ENCODE measurements at places on chromosomes 5 and 9. TPM values are rescaled to one million over a fixed set of nuclear protein-coding genes. Genes with fewer than 3 reads are reported as not detected.

The SELENOP gene
- polyA plus RNA-seq: not detected

- H3K27ac ChIP-seq: no peak overlapping the region
- DNase-seq: no peak
- no peaks in the 10 kb centered on the region for H3K4me1 ChIP-seq
- H3K4me3 ChIP-seq: no peak overlapping the region
Measured at GRCh38 chr9:134127616-134128015, 8.3 kb upstream of the WDR5 start.

- no peaks in the 10 kb centered on the region for H3K27me3 ChIP-seq
- no peak for DNase-seq
- peak overlapping the region; percentile 71 for H3K4me3 ChIP-seq
- H3K36me3 ChIP-seq: no peaks in the 10 kb centered on the region
- H3K27ac ChIP-seq: peak overlapping the region; percentile 61
- no peaks in the 10 kb centered on the region for H3K4me1 ChIP-seq
Measured at GRCh38 chr9:124660341-124660801, 110.7 kb downstream of the NR6A1 start.

DNA sequence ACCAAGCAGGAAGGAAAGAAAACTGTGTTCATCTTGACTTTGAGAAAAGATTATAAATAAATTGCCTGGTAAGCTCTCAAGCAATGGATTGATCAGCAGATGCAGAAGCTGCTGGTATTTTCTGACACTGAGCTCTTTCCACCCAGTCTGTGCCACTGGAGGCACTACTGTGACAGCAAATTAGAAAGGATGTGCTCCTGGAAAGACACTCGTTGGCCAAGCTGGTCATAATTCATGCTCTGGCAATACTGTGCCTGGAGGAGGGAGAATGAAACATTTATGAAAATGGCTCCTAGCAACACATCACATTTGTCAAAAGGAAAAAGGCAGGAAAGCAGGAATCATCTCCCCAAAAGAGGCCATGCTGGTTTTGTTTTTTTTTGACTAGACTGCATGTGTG is 84.2 kb downstream of the CAVIN4 start:
- H3K27me3 ChIP-seq: no peaks in the 10 kb centered on the region
- no peaks in the 10 kb centered on the region for H3K36me3 ChIP-seq
- no peak overlapping the region for H3K27ac ChIP-seq
- H3K4me1 ChIP-seq: no peaks in the 10 kb centered on the region

DNA sequence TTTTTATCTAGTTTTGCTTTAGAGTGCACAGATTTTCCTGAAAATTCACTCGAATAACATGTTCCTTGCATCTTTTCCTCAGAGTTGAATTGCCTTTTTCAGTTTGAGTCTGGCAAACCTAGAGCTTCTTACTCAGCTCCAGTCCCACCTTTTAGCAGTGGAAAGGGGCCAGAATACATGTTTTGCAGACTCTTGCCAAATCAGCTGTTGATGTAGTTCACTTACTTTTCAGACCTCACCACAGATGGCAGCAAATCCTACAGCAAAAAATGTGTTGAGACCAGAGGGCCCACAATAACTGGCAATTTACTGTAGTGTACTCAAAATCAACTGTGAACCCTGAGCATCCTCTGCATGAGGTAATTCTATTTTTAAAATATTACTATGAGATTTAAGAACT is 545.2 kb upstream of the ACO1 start:
- no peak for DNase-seq
- no peaks in the 10 kb centered on the region for H3K36me3 ChIP-seq
- no peak overlapping the region for H3K4me3 ChIP-seq
- H3K4me1 ChIP-seq: no peaks in the 10 kb centered on the region

The LCN9 gene
- polyA plus RNA-seq: not detected

The GNA14 gene
- polyA plus RNA-seq: not detected

DNA sequence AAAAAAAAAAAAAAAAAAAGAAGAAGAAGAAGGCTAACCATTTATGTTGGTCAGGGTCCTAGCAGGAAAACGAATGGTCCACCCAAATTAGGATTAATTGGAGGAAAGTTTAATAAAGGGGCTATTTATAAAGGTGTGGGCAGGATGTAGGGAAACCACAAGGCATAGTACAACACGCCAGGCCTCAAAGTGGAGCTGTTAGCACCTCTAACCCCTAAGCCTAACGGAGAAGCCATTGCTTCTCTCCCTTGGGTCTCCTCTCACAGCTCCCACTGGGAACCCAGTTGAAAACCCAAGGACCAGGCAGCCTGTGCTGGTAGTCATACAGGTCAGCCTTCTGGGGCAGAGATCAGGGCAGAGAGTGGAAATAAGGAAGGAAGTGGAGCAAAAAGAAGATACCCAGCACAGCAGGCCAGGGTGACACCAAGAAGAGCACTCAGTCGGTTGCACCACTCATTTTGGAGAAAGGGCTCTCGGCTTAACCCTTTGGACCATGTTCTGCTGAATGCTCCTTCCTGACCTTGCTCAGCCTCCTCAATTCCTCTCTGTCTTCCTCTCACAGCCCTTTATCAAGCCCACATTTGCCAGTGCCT is 8.8 kb upstream of the GLIPR2 start:
- no peak overlapping the region for H3K4me3 ChIP-seq
- peaks cover 14% of the 10 kb centered on the region for H3K4me1 ChIP-seq
- H3K36me3 ChIP-seq: peaks cover 2% of the 10 kb centered on the region
- no peak for DNase-seq

DNA sequence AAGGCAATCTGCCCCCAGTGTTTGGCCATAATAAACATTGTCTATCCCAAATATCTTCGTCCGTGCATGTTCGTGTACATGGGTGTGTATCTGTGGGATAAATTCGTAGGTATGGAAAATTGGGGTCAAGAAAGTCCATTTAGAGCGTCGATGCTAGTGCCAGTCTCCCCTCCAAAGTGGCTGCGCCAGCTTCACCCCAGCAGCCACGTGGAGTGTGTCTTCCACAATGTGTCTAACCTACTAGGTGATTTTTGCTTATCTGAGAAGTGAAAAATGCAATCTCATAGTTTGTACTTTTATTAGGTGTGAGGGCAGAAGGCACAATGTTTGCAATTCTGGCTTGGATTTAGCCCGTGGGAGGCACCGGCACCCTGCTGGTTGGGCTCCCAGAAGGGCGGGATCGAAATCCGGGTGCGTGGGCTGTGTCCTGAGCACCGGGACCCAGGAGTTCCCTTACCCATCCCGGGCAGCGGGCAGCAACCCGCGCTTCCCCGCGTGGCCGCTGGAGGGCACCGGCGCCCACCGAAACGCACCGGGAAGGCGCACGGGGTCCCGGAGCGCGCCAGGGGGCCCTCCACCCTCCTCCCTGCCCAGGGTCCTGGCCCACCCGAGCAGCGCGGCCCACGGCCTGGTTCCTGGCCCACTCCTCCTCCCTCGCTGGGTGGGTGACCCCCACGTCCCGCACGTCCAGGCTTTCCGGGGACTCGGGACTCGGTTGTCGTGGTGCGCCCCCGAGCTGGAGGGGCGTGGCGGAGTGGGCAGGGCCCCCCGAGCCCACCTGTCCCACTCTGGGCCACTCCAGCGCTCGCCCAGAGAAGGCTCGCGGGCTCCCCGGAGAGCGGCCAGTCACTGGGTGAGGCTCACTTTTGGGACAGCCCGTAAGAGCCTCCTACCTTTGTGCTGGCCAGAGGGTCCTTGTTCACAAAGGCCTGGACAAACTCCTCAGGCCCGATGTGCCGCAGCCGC is 55.4 kb upstream of the RNF130 start:
- DNase-seq: no peak
- no peak overlapping the region for H3K4me3 ChIP-seq
- no peaks in the 10 kb centered on the region for H3K27me3 ChIP-seq

- no peak overlapping the region for H3K4me3 ChIP-seq
- H3K4me1 ChIP-seq: no peaks in the 10 kb centered on the region
- no peak overlapping the region for H3K27ac ChIP-seq
- H3K27me3 ChIP-seq: no peaks in the 10 kb centered on the region
Measured at GRCh38 chr5:59698207-59699178, 195.0 kb downstream of the PDE4D start.

The GMCL2 gene
- polyA plus RNA-seq: not detected

GRCh38 chr9:101999441-101999840 is 261.0 kb upstream of the GRIN3A start:
- H3K4me1 ChIP-seq: no peaks in the 10 kb centered on the region
- H3K4me3 ChIP-seq: no peak overlapping the region
- DNase-seq: no peak
- no peaks in the 10 kb centered on the region for H3K36me3 ChIP-seq
- H3K27ac ChIP-seq: no peak overlapping the region

The PCDHGB5 gene
- polyA plus RNA-seq: 0.49 TPM

- H3K27ac ChIP-seq: no peak overlapping the region
- H3K4me1 ChIP-seq: no peaks in the 10 kb centered on the region
- H3K36me3 ChIP-seq: no peaks in the 10 kb centered on the region
- DNase-seq: no peak
- H3K4me3 ChIP-seq: no peak overlapping the region
Measured at GRCh38 chr5:142478113-142478512, 153.3 kb upstream of the SPRY4 start.

The NIPSNAP3A gene
- polyA plus RNA-seq: 22.1 TPM

GRCh38 chr9:95142315-95142714 is 175.2 kb downstream of the FANCC start:
- no peak overlapping the region for H3K27ac ChIP-seq
- no peak for DNase-seq
- H3K36me3 ChIP-seq: no peaks in the 10 kb centered on the region
- no peak overlapping the region for H3K4me3 ChIP-seq

DNA sequence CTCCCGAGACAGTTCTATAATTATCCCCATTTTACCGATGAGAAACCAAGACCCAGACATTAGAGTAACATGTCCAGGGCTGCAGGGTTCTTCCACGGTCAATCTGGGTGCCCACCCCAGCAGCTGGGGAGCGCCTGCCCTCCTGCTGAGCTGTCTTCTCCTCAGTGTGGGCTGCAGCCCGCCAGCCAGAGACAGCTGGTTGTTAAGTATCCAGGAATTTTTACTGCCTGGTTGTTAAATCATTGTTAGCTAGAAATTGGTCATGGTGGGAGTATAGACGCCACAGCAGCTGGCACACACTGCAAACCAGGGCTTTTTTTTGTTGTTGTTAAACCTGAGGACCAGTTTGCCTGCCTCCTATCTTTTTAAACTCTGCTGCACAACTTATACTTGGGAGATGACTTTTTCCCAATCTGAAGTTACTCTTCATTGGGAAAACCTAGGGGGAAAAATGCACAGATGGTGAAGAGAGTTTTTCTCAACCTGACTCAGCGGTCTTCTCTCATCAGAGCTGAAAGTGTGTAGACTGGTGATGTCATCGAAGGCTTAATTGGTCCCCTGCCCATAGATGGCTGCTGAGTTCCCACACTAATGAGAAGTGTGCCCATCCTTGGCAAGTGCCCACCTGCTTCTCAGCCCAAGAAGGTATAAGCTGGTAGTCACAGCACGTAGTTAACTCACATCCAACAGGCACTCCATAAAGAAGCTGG is 208.6 kb downstream of the DRD1 start:
- no peaks in the 10 kb centered on the region for H3K36me3 ChIP-seq
- no peaks in the 10 kb centered on the region for H3K27me3 ChIP-seq
- H3K4me1 ChIP-seq: no peaks in the 10 kb centered on the region
- H3K4me3 ChIP-seq: no peak overlapping the region
- H3K27ac ChIP-seq: no peak overlapping the region
- DNase-seq: no peak

The IL9 gene
- polyA plus RNA-seq: not detected

The POC5 gene
- polyA plus RNA-seq: 10.6 TPM

DNA sequence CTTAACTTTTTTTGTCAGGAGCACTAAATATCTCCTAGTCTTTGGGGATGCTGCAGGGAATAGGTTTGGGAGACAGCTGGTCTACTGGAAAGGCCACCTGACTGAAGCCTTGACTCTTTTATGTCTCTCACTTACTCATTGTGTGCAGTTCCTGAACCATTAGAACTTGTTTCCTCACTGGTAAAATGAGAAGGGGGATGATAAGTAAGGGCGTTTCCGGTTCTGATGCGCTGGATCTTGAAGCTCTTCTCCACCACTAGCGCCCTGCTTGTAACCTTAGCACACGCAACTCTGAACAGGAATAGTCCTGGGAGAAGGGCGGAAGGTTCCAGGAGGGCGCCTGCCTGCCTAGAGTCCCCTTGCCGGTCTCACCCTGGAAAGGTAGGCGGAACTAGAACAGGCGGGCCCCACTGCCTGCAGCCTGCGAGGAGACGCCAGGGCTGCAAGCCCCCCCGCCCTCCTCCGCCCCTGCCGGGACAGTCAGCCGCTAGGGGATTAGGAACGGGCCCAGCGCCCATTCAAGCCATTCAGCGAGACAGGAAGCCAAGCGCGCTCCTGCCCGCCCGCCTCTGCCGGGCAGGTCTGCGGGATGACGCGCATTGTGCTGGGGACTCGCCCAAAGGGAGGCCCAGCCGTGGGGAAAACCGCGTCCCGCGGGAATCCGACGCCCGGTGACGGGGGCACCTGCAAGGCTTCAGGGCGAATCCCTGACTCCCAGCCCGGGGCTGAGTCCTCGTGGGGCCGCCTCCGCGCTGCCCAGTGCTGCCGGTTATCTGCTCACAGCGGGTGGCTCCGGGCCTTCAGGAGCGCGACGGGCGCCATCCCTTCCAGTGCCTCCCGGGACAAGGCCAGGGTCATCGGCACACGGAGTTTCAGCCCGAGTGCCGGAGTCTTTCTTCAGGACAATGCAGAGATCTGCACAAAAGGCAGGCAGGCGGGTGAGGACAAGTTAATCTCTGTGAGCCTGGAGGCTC is 44.0 kb upstream of the XPA start:
- peak; percentile 9 for DNase-seq
- no peaks in the 10 kb centered on the region for H3K4me1 ChIP-seq
- no peaks in the 10 kb centered on the region for H3K36me3 ChIP-seq
- peaks cover 12% of the 10 kb centered on the region for H3K27me3 ChIP-seq
- H3K4me3 ChIP-seq: peak overlapping the region; percentile 29

GRCh38 chr5:180801596-180802324 is 846 bp downstream of the MGAT1 start:
- H3K4me3 ChIP-seq: peak overlapping the region; percentile 50
- H3K27ac ChIP-seq: peak overlapping the region; percentile 96
- peaks cover 83% of the 10 kb centered on the region for H3K4me1 ChIP-seq
- DNase-seq: no peak
- H3K36me3 ChIP-seq: no peaks in the 10 kb centered on the region
- H3K27me3 ChIP-seq: no peaks in the 10 kb centered on the region

GRCh38 chr5:4987431-4987830 is 152.7 kb upstream of the ADAMTS16 start:
- H3K4me1 ChIP-seq: no peaks in the 10 kb centered on the region
- H3K36me3 ChIP-seq: no peaks in the 10 kb centered on the region
- no peak overlapping the region for H3K4me3 ChIP-seq

The SYNPO gene
- polyA plus RNA-seq: not detected

DNA sequence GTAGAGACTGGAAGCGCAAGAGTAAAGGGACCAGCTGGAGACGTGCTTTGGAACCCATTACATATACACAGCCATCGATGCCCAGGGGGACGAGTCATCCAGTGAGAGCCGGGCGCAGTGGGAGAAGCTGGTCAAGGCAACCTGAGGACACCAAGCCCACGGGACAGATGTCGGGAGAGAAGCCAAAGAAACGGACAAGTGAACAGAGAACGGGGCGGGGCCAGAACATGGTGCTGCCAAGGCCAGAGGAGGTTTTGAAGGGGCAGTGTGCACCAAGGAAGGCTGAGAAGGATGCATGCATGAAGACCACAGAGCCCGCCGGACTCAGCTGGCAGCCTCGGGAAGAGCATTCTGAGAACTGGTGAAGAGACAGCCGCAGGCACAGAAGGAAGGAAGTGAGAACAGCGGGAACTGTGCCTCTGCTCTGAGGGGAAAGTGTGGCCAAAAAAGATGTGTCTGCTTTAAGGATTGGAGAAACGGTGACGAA is 20.3 kb downstream of the CAMSAP1 start:
- peak overlapping the region; percentile 38 for H3K4me3 ChIP-seq
- H3K27me3 ChIP-seq: no peaks in the 10 kb centered on the region
- H3K27ac ChIP-seq: peak overlapping the region; percentile 69
- peaks cover 23% of the 10 kb centered on the region for H3K4me1 ChIP-seq

The WNT8A gene
- not detected for polyA plus RNA-seq

- H3K27ac ChIP-seq: no peak overlapping the region
- H3K36me3 ChIP-seq: no peaks in the 10 kb centered on the region
- H3K4me1 ChIP-seq: no peaks in the 10 kb centered on the region
- no peaks in the 10 kb centered on the region for H3K27me3 ChIP-seq
Measured at GRCh38 chr5:147479949-147480348, 29.9 kb downstream of the DPYSL3 start.
